ENCODE measurements at places on chromosomes 7 and 10. TPM values are rescaled to one million over a fixed set of nuclear protein-coding genes. Genes with fewer than 3 reads are reported as not detected.

The HPSE2 gene
- total RNA-seq: 0.19 TPM

The PDE6C gene
- total RNA-seq: not detected

The OGDHL gene
- total RNA-seq: 0.56 TPM

DNA sequence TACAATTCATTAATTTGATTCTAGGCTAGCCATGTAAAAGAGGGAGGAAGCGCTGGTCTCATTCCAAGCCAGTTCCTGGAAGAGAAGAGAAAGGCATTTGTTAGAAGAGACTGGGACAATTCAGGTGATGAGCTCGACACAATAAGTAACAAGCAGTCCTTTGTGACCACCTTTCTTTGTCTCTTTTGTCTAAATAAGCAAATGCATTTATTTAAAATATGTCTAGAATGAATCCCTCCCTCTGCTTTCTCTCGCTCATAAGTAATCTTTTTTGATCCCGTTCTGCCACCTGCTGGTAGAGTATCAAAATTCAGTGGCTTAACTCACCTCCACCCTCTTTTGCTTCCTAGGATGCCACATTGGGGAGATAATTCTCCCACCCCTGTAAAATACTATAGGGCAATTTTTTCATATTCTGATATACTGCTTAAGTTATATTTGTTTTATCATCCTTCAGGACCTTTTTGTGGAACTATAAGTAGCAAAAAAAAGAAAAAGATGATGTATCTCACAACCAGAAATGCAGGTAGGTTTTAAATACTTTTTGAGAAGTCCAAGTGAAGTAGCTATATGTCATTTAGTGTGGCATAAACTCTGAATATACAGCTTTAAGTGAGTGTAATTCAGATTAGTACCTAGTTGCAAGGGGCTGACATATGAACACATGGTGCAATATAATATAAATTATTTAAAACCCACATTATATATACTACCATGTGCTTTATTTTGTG, 91.5 kb downstream of the GSDME start:
- peak; percentile 21 for DNase-seq

DNA sequence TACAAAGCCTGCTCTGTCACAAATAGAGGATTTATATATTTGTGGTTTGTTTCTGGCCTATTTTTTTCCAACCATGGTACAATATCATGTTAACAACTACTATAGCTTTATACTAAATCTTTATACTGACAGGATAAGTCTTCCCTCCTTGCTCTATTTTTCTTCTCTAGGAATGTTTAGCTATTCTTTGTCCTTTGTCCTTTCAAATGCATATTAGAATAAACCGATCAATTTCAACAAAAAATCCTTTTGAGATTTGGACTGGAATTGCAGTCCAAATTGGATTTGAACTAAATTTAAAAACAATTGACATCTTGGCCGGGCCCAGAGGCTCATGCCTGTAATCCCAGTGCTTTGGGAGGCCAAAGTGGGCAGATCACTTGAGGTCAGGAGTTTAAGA, 39.2 kb upstream of the CTTNBP2 start:
- DNase-seq: no peak

All from T-cell (primary cell).